ENCODE measurements at places on chromosomes 16 and 17.

DNA sequence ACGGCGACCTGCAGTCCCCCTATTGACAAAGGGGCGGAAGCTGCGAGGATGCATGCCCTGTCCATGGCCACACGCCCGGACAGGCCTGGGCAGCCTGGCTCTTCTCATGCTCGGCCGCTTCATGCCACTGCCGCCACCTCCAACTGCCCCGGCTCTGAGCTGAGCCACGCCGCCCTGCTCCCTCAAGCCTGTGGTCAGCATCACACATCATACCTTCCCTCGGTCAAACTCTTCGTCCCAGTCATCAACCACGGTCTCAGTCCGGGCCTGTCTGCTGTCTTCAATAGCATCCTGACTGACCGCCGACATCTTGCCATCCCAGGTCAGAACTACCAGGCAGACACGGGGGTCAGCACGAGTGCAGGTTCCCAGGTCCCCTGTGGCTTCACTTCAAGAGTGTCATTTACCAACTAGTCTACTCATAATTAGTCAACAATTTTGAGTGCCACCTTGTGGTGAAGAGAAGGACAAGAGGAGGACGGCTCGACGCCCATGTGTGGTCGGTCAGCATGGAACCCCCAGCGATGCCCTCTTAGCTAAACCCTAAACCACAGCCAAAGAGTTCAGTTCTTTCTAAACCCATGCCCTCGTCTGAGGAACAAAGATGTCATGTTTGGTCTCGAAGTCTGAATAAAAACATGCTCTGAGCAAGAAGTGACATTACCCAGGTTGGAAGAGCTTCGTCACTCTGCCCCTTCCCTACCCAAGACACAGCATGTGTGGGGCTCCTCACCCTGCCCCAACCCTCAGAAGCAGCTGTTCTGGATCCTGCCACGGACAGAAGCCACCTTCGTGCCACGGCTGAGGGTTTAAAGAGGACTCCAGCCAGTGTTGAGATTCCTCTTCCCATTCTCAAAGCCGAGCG lies 16.9 kb upstream of the CYTH1 start:
- no peak for DNase-seq

GRCh38 chr16:2095918-2096582 lies 39.6 kb downstream of the PKD1 start:
- no peak for DNase-seq

GRCh38 chr17:75691371-75691791 lies 24.2 kb downstream of the SAP30BP start:
- DNase-seq, result no peak

DNA sequence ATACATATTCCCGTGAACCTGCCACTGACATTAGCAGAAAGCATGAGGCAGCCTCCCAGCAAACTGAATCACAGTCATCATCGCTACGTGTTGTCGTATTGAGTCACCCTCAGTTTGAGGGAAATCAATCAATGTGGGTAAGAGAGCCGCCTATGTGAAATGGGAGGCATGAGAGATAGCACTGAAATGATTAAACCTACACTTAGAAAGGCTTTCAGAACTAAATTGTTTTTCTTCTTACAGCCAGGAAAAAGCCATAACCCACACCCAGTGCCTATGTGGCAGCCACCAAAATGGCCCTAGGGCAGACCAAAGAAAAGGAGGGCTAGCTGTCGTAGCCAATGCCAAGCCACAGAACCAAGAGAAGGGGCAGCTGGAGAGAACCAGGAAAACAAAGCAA lies 90.5 kb downstream of the ADAMTS18 start:
- no peak for DNase-seq

GRCh38 chr17:63221939-63222338 lies 224.2 kb downstream of the CYB561 start:
- DNase-seq, result no peak

DNA sequence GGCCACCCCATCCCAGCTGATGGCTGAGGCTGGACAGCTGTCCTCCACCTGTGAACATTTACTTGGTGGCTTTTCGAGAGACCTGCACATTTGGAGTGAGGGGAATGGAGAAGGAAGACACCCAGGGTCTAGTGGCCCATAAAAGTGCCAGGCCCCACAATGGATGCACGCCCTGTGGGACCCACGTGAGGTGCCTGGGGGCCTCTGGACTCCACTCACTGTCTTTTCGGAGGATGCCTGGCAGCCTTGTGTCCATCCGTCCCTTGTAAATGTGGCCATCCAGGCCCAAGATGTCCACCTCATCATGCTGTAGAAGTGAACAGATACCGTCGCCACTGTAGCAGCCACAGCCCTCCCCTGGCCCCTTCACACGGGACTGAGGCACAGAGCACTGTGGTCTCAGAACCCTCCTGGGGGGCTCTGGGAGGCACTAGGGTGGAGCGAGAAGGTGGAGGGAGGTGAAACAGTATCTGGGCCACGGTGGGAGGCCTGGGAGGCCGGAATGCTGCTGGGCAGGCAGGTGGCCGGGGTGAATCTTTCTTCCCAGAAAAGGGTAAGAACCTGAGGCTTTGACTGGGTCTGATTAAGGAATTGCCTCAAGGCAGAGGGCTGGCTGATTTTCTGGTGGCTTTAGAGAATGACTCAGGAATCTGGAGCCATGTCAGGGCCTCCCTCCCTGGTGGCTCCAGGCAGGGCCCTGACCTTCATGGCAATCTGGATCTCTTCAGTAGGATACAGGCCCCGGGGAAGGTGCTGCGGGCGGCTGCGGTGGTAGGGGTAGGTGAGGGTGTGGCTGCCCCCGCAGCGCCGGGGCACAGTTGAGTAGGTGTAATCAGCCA lies 11.5 kb downstream of the UBALD2 start:
- DNase-seq, result no peak

GRCh38 chr16:31400191-31400590 lies 7.1 kb downstream of the ITGAD start:
- DNase-seq, result no peak

- DNase-seq, result peak; percentile 83
These were observed 17.4 kb upstream of the C17orf107 start for GRCh38 chr17:4881761-4882555.

DNA sequence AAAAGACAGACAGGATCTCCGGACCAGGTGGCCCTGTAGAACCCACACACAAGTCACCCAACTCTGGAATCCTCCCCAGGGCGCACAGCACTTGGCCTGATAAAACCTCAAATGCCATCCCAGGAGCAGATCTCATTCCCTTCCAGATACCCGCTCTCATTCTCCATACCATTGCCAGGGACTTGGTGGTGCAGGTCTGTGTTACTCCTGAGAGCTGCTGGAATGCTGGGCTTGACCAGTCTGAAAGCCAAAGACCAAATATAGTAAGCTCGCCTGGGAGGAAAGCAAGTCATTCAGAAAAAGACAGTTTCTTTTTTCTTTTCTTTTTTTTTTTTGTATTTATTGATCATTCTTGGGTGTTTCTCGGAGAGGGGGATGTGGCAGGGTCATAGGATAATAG lies 10.7 kb downstream of the MKS1 start:
- DNase-seq, result no peak

- DNase-seq, result no peak
These were observed 23.4 kb downstream of the RBBP6 start for GRCh38 chr16:24562811-24563210.

GRCh38 chr16:11507991-11508390 lies 78.7 kb downstream of the LITAF start:
- no peak for DNase-seq

GRCh38 chr17:31487063-31487647 lies 95.7 kb downstream of the RAB11FIP4 start:
- no peak for DNase-seq

- DNase-seq, result no peak
These were observed 617.7 kb upstream of the CDH11 start for GRCh38 chr16:65739518-65739917.

DNA sequence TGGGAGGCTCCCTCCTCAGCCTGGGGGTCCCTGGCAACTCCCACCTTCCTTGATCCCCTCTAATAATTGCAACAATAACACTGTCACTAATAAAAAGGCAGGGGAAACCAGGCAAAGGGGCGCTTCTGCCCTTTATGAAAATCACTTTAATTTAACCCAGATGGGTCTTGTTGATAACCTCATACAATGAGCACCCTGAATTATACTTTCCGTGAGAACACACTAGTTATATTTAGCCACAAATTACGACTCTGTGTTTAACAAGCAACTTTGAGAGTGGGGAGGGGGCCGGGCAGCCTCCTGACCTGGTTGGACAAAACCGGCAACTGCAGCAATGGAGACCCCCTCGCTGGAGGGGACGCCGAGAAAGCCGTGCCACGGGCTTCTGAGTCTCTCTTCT lies 5.7 kb upstream of the BAHCC1 start:
- DNase-seq, result no peak

DNA sequence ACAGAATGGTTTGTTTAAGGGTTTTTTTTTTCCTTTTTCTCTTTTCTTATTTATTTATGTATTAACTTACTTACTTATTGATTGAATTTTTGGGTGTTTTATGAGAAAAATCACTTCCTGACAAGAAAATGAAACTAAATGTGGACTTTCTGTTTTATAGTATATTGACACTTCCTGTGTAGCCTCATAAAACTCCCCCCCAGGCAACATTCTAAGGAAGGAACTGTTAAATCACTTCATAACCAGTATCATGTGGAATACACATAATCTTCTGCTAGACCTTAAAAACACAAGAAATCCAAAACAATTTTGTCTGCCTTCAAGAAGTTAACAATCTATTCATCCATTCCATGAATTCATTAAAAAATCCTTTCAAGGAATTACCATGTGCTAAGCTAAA lies 164.1 kb upstream of the TOM1L1 start:
- DNase-seq, result no peak

GRCh38 chr16:75121949-75122568 lies 5.5 kb upstream of the LDHD start:
- no peak for DNase-seq

DNA sequence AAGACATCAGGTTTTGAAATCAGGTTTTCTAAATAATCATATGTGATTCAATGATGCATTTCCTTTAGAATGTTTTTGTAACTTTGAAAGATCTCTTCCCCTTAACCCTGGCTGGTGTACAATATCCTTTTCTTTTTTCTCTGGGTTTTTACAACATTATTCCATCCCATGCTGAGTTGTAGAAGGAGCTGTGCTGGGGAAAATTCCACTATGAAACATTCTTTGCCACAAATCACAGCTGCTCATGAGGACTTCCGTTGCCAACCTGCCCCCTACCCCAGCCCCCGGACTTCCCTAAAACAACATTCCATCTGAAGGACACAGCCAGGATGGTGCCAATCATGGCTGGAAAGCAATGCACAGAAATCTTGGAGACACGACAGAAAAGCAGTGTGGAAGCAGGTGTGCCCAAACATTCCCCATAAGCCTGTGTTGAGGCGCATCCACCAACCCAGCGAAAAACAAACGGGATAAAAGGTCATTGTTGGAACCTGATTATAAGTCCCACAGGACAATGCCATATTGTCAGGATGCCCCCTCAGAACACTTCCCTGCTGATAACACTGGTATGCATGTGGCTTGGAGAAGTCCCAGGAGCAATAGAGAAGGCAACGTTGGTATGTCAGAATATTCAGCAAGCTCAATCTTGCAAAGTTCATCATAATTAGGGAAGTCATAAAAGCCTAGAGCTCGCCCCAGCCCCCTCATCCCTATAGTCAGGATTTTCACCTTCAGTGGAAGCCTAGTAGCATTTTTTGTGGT lies 475.0 kb downstream of the HS3ST3B1 start:
- DNase-seq, result no peak

- no peak for DNase-seq
These were observed 38.6 kb downstream of the AXIN2 start for GRCh38 chr17:65522751-65523404.

DNA sequence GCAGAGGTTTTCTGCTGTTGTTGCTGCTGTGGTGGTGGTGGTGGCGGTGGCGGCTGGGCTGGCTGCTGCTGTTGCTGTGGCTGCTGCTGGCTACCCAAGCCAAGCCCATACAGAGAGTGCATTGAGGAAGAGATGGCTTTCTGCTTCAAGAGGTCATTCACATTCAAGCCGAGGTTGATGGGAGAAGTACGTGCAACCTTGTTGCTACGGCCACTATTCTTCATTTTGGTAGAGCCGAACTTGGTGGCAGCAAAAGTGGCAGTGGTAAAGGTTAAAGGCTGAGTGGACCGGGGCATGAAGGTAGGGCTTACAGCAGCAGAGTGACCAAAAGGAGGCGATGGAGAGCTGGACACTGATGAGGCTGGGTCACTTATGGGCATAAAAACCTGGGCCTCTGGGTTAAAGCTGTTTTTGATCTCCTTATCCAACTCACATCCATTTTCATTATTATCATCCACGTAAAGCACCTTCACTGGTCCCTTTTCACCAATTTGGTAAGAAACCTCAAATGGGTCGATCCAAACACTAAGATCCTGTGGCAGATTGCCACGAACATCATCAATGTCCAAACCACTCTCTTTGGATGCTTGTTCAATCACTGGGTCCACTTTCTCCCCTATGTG lies 2.8 kb downstream of the TOB1 start:
- DNase-seq, result peak; percentile 82

DNA sequence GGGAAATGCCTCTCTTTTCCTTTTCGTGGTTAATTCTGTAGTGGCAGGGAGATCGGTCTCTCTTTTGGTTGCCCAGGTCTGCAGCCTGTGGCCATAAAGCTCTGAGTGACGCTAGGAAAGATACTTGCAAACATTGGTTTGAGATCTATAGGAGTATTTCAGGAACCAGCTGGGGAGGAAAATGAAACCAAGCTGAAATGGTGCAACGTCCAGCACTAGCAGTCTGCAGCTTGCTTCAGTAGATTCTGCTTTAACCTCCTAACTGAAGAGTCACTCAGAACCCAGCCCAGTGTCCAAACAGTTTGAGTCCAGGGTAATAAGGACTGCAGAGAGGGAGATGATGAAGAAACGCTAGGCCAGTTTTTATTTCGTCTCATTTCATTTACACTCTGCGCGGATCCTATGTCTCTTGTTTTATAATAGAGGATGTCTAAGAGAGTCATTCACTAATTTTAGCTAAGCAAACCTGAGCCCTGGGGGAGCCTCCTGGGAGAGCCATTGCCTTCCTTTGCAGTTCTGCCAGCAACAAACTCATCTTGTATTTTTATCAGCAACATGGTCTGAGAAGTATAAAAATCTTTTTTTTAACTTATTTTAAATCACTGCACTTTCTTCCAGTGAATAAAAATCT lies 12.0 kb downstream of the SP2 start:
- DNase-seq, result no peak

DNA sequence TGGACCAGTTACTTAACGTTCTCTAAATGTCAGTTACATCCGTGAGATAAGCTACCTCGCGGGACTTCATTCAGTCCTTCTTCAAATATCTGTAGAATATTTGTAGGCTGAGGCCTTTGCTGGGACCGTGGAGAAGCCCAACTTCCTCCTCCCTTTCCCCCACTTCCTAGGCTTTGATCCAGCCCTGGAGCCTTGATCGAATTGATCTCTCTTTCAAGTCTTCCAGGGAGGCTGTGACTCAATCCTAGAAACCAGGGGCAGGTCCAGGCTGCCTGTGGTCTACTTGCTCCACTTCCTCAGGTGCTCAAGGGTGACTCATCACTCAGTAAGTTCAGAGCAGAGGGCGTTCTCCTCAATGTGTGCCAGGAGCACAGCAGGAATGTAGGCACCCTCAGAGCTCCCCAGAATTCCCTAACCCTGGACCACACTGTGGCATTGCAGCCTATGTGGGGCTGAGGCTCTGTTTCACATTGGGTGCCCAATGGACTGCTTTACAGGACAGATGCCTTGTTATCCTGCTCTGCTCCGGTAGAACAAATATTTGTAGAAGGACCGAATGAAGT lies 11.2 kb upstream of the CEP20 start:
- peak; percentile 83 for DNase-seq

- no peak for DNase-seq
These were observed 199.1 kb upstream of the C17orf78 start for GRCh38 chr17:37176723-37177122.
